ENCODE measurements at places on chromosomes 6 and 20. TPM values are rescaled to one million over a fixed set of nuclear protein-coding genes. Genes with fewer than 3 reads are reported as not detected.

SIRPA gene
- 21.2 TPM for polyA plus RNA-seq

DNA sequence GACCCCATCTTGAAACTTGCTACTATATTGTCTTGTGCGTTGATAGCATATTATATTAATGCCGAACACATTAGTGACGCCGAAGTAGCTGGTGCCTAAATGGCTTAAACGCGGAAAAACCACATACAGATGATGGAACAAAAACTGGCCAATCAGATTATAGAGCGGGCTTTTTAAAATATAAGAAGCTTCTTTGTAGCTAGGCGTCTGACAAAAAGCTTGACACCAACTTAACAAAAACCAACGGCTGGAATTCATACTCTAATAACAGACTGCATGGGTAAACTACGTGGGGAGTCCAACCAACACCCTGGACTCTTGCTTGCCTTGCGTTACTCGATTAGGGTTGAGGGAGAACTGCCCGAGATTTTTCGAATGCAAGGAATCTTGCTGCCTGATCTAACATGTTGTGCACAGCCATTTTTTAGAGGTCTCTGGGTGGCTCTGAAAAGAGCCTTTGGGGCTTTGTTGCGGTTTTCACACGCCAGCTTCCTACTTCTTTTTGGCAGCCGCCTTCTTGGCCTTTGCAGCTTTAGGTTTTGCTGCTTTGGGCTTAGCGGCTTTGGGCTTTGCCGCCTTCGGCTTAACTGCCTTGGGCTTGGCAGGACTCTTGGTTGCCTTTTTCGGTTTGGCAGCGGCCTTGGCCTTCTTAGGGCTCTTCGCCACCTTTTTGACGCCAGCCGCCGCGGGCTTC, 45.7 kb downstream of the OR2B2 start:
- no peak for DNase-seq

DNA sequence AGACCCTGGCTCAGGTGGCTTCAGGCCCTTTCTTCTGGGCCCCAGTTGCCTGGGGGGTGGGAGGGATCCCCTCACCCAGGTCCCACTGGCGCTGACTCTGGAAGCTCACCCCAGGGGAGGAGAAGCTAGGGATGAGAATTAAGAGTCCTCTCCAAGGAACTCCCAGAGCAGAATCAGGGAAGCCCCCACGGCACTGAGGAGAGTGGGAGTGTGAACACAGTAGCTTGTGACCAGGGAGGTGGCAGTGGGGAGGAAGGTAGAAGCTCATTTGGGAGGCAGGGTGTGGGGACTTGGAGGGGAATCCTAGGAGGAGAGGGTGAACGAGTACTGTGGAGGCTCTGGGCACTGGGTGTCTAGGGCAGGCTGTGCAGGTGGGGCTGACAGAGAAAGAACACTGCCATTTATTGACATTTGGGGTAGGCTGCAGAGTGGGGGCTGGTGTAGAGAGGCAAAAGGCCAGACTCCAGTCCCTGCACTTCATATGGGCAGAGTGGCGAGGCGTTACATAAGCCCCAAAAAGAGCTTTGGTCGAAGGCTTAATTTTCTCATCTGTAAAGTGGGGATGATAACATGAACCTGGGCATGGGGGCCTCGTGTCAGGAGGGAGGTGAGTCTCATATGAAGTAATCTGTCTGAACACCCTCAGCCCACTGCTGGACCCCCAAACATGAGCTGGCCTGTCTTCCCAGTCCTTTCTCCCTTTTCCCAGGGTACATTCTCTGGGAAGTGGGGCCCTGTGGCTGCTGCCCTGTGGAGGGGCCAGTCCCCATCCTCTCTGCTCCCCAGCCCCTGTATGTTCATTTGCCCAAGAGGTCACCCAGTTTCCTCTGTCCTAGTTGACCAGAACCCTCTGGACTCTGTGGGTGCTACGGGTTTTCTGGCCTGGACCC, 80.5 kb downstream of the VEGFA start:
- no peak for DNase-seq

DNA sequence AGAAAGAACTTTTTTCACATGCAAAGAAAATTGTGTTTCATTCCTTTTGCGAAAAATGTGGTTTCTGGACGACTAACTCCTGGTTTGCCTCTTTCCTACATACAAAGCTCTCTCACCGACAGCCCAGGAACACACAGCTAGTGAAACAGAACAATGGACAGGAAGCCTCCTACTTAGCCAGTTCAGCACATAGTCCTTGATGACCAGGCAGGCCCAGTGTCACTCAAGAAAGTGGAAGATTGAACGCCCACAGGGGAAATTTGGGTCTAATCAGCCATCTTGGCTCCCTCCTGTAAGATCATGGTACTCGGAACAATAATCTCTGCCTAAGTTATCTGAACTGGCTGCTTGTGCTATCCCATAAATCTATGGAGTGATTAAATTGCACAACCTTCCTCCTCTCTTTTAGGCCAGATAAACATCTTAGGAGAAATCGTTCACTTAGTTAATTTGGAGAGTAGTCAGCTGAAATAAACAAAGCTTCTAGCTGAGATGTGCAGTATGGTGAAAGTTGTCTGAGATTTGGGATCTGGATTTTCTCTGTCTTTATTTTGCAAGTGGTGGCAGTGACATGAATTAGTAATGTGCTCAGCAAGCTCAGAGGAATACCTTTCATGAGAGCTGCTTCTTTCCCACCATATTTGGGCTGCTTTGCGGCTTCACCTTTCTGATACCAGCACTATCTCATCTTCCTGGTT, 147.0 kb downstream of the MTFR2 start:
- no peak for DNase-seq

DNA sequence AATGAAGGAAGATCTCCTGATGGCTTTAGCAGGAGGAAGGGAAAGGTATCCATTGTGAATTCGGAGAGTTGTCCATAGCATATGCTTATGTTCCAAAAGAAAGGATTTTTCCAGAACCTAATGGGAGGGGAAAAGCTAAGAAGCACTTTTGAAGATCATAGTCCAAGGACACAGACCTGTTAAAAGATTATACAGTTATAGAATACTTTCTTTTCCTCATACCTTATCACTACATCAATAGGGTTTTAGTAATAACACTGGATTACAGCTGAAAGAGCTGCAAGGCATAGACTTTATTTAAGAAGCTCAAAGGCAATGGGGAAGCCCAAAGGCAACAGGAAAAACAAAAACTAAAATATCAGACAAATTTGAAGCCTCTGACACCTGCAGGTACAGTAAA, 39.8 kb upstream of the SLC24A3 start:
- no peak for DNase-seq

MYT1 gene
- polyA plus RNA-seq, result 0.15 TPM

DNA sequence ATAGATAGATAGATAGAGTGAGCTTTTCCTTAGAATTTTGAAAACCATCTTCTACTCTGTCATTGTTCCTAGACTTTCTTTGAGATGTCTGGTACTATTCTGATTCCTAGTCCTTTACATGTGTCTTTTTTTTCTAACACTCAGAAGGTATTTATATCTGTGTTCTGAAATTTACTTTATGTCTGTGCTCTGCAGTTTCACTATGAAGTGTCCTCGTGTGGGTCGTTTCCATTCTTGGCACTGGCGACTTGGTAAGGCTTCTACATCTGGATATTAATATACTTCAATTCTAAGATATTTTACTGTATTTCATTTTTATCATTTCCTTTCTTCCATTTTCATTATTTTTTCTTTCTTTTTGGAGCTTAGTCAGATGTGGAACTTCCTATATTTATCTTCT, 87.0 kb downstream of the FHL5 start:
- DNase-seq, result no peak

- peak; percentile 31 for DNase-seq
Measured at GRCh38 chr6:127267646-127268625, 1.3 kb downstream of the RNF146 start.

DNA sequence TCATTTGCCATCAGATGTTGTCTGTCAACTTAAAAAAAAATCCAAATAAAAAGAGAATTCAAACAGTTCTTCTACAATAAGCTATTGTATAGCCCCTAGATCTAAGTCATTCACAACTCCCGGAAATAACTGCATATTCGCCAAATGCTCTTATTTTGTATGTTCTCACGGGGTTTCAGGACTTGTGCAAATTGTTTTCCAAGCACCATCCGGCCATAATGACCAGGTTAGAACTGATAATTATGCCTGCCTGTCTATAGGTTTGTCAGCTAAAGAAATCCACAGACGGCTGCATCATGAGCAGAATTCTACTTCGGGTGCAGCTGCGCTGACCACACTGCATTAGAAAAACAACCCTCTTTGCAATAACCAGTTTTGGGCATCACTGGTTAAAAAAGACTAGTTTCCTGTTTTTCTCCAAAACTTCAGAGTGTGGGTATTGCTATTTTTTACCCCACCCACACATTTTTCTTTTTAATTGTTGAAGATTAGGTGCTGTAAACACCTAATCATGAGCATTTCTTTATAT, 87.7 kb downstream of the HIVEP2 start:
- DNase-seq, result no peak

- DNase-seq, result no peak
Measured at GRCh38 chr20:49560186-49560585, 7.8 kb downstream of the PTGIS start.

GPR6 gene
- polyA plus RNA-seq, result not detected

GRCh38 chr20:34639755-34640222, 37.1 kb downstream of the PIGU start:
- no peak for DNase-seq

DNA sequence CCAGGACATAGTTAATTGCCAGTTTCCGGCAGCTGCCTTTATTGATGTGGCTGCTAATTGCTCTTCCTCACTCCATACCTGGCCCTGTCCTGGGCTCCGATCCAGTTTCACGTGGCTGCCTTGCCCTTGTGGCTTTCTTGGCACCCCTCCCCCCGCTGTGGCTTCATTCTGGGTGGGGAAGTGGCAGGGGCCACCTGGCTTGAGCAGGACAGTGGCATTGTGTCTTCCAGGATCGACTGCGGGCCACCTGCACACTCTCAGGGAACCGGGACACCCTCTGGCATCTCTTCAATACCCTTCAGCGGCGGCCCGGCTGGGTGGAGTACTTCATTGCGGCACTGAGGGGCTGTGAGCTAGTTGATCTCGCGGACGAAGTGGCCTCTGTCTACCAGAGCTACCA, 10.8 kb downstream of the MAVS start:
- no peak for DNase-seq

- DNase-seq, result no peak
Measured at GRCh38 chr6:51028276-51028675, 209.6 kb downstream of the TFAP2B start.

GRCh38 chr6:20370801-20371200, 30.9 kb upstream of the E2F3 start:
- DNase-seq, result no peak

GRCh38 chr6:15790116-15790515, 127.3 kb upstream of the DTNBP1 start:
- DNase-seq, result no peak

- no peak for DNase-seq
Measured at GRCh38 chr20:53926428-53927028, 143.9 kb downstream of the BCAS1 start.

MAS1 gene
- polyA plus RNA-seq, result 0.54 TPM

DNA sequence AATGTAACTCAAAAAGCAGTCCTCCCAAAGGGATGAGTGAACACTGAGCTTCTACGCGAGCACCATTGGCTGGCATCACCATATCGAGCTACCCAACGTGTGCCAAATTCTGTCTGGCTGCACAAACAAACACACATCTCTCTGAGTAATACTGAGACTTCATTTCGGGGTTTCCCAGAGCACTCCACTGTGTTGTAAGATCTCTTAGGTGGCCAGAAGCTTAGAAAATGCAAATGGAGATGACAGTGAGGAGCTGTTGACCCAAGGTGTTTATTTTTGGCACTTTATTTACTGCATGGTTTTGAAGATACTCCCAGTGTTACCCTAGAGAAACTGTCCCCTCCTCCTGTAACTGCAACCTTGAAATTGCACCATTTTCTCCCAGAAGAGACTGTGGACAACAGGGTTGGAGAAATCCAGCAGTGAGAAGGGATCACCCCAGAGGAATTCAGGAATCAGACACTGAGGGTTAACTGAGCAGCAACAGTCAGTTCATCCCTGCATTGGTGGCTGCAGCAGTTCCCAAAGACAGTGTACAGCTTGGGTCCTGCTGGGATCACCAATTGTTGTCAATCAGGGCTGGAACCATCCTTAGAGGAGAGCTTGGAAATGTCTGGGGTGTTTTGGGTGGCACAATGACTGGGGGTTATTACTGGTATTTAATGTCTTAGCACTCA, 1.0 kb upstream of the RIPOR2 start:
- DNase-seq, result no peak

- DNase-seq, result no peak
Measured at GRCh38 chr6:155943635-155944034, 488.0 kb upstream of the NOX3 start.

DNA sequence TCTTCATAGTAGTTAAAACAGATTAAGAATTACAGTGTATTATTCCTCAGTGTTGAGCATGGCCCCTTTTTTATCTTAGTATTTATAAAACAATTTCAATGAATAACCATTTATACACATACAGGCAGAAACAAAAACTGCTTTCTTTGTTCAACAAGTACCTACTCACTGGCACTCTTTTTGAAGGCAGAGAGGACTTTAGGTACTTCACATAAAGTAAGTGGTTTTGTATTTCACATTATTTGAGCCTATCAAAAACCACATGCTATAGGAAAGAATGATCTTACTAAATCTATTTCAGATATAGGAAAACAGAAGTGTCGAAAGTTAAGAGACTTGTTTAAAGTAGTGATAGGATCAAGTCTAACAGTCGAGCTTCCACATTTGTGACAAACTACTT, 73.8 kb downstream of the PRKN start:
- DNase-seq, result no peak

DNA sequence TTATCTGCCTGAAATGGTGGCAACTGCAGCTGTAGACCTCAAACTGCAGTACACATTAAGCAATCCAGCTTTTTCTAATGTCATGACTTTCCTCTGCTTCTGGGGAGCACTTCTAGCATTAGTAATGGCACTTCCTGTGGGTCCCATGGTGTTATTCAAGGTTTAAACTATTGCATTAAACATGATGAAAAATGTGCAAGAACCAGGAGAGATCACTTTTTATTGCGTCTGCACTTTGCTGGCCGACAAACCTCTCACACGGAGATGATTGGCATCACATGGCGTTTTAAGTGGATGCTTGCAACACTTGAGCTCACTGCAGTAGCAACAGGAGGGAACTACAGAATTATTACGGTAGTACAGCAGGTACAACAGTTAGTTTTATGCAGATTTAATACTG, 148.4 kb downstream of the HIVEP2 start:
- no peak for DNase-seq

Data from muscle of arm (tissue), 14 donors.